HT-29 (cell line): ENCODE measurements at places on chromosomes 4 and X. TPM values are rescaled to one million over a fixed set of nuclear protein-coding genes. Genes with fewer than 3 reads are reported as not detected.

UGT2A1 gene
- not detected in 2 replicates for total RNA-seq

RLIM gene
- total RNA-seq, result 21.2 and 24.4 TPM in 2 replicates

XAGE2 gene
- not detected in 2 replicates for total RNA-seq

CSAG1 gene
- total RNA-seq, result 1.1 and 5.7 TPM in 2 replicates

RNF128 gene
- 61.5 and 69.0 TPM in 2 replicates for total RNA-seq
